ENCODE measurements at places on chromosomes 5 and 9.

DNA sequence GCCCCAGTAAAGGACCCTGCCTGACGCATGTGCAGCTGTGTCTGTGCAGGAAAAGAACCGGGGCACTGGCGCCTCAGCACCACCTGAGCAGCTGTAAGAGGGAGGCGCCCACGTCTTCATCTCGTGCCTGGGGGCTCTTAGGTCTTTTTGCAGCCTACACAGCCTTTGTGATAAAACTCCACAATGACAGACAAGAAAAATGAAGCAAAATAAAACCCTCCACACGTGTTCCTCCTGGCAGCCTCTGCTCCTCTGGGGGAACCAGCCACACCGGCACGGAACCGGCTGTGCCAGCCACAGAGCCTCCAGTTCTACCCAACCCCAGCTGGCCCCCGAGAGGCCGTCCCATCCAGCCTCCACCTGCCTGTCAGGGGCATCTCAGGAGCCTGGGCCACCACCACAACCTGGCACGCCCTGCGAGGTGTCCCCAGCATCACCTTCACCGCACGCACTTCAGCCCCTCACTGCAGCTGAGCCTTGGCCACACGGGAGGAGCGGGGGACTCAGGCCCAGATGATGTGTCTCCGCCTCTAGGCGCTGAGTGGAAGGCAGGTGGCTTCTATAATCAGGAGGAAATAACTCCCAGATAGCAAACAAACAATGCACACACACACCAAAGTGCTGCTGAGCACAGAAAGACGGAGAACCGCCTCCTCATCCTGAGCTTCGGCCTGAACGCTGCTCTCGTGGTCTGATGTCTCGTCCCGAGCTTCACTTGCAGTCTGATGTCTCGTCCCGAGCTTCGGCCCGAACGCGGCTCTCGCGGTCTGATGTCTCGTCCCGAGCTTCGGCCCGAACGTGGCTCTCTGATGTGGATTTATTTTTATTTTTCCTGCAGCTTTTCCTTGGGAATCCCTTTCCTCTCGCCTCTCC is 28.6 kb upstream of the NSMF start:
- DNase-seq, result peak; percentile 52

GRCh38 chr9:76580820-76581219 is 121.8 kb downstream of the GCNT1 start:
- no peak for DNase-seq

GRCh38 chr9:2220036-2220435 is 204.9 kb downstream of the SMARCA2 start:
- no peak for DNase-seq

DNA sequence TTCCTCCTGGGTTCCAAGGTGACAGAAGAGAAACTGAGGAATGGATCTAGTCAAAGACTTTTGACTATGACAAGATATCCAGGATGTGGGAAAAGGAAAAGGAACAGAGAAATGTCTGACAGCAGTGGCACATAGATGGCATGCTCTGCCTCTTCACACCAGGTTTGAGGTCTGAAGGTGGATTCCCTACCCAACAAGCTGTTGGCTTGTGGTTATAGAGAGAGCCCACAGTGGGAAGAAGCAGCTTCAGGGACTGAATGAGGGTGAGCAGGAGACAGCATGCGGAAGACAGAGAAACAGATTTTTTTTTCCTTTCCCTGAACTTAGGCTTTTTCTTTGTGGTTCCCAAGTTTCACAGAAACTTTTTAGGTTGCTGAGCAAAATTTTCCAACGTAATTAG is 20.6 kb downstream of the IFNW1 start:
- DNase-seq, result no peak

GRCh38 chr5:56807679-56808078 is 7.7 kb upstream of the MAP3K1 start:
- no peak for DNase-seq

DNA sequence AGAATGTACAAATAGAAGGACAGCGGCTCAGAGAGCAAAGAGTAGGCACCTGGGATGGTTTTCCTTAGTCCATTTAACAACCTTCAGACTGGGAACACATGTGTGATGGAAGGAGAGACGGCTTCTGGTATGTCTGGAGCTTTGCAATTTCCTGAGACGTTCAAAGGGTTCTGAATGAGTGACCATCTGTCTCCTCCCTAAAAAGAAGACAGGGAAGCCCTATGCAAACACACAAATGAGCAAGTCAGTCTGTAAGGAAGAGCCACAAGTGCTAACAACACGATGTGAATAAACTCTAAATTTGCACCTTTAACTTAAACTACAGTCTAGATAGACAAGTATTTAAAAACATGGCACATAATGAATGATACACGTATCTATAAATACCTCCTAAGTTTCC is 391.0 kb downstream of the ICE1 start:
- DNase-seq, result no peak

- DNase-seq, result no peak
Measured at GRCh38 chr9:136399176-136400037, 563 bp downstream of the SNAPC4 start.

DNA sequence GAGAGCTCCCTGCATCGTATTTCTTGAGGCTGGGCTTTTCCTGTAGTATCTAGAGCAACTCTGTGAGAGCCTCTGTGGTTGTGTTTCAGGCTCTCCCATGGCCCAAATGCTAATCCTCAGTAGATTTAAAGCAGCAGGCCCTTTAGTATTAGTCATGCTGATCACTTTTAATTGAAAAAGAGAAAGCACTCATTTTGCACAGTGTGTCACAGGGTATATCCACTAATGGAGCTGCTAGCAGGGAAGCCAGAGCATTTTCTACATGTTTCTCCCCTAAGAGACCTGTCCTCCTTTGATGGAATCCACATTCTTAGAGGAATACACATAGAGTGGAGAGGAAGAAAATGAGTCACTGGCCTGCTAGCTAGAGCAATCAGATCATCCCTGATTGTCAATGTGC is 348.5 kb downstream of the TMEM232 start:
- no peak for DNase-seq

DNA sequence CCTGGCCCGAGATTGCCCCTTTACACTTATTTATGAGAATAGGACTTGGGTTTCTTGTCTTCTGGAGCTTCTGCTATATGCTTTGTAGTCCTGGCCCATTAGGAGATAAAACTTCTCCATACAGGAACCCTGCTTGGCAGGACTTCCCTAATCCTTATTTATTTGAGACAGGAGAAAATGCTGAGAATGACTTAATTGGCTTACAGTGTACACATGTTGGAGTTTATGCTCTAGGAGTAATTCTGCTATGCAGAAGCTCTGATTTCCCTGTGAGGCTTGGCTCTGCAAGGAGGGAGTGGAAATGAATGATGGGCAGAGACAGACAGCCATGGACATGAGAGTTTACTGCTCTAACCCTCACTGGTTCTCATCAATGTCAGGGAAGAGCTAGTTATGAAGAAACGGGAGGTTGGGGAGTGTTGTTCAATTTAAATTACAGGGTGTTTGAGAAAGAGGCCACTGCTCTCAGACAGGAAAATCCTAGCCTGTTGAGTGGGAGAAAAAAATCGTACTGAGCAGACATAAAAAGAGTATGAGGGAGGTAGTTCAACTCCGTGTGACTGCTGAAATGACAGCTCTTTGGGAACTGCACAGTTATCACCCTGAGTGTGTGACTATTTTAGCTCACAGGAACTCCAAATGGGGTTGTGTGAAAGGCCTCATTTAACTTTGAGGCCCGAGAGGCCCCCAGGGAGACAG is 37.5 kb downstream of the ACTBL2 start:
- no peak for DNase-seq
